Ascending aorta (tissue), 2 donors: ENCODE measurements at places on chromosomes 3 and 15. TPM values are rescaled to one million over a fixed set of nuclear protein-coding genes. Genes with fewer than 3 reads are reported as not detected.

DNA sequence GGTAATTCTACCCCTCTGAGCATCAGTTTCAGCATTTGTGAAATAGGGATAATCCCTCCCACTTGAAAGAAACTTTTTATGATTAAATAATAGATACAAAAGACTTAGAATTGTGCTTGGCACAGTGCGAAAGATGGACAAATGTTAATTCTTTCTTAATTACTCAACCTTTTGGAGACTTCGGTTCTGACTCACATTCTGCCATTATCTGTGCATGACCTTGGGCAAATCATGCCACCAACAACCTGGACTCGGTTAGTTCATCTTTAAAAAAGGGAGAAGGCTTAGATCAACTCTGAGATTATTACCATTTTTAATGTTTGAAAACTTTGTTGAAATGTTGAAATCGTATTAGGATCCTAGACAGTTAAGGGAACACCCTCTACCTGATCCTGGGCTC lies 40.6 kb upstream of the POLR2M start:
- no peaks in the 10 kb centered on the region for H3K36me3 ChIP-seq
- no peak overlapping the region for H3K4me3 ChIP-seq
- DNase-seq: no peak
- H3K27ac ChIP-seq: no peak overlapping the region
- no peaks in the 10 kb centered on the region for H3K27me3 ChIP-seq

VILL gene
- total RNA-seq: 6.3 TPM

DNA sequence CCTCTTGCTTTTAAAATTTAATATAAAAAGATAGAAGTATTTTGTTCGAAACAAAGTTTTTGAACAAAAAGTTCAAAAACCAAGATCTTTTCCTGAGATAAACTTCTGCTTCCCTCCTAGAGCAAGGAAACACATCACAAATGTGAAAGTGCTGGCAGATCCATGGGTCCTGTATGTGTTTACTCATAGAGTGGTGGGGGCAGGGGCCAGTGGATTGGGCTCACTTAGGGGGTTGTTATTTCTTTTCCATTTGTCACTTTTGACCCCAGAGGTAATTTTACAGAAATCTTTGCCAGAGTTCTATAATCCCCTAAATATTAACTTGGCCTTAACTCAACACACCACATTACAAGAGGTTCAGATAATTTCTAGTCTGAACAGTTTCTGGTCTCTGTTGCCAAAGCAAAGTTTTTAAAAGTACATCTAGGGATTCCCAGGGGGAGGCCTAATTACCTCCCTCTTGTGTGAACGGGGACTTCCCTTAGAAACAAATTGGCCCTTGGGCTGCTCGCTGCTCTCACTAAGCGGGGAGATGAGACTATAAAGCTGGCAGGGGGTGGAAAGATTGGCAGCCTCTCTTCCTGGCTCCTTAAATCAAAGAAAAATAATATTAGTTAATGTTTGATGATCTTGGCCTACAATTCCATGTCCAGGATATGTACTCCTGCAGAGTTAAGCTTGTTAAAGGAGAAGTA lies 66.8 kb upstream of the PTX3 start:
- H3K27ac ChIP-seq: no peak overlapping the region
- H3K36me3 ChIP-seq: no peaks in the 10 kb centered on the region
- no peak overlapping the region for H3K4me3 ChIP-seq
- peaks cover 3% of the 10 kb centered on the region for H3K4me1 ChIP-seq

SUSD5 gene
- 68.0 TPM for total RNA-seq

LRRC31 gene
- total RNA-seq: not detected

HRG gene
- total RNA-seq: 6.9 TPM

- H3K36me3 ChIP-seq: no peaks in the 10 kb centered on the region
- H3K27me3 ChIP-seq: no peaks in the 10 kb centered on the region
Observed at GRCh38 chr3:176697284-176697889, 499.9 kb downstream of the TBL1XR1 start.

GRCh38 chr15:25846377-25846776 lies 16.8 kb downstream of the ATP10A start:
- no peak overlapping the region for H3K4me3 ChIP-seq
- H3K4me1 ChIP-seq: peaks cover 55% of the 10 kb centered on the region
